Left kidney (tissue), 8 donors: ENCODE measurements at places on chromosomes 7 and 10.
A peak's percentile ranks its signal among the peaks of the same experiment; 100 is the strongest.

GRCh38 chr7:77386165-77386822 lies 29.9 kb downstream of the GSAP start:
- no peak for DNase-seq

DNA sequence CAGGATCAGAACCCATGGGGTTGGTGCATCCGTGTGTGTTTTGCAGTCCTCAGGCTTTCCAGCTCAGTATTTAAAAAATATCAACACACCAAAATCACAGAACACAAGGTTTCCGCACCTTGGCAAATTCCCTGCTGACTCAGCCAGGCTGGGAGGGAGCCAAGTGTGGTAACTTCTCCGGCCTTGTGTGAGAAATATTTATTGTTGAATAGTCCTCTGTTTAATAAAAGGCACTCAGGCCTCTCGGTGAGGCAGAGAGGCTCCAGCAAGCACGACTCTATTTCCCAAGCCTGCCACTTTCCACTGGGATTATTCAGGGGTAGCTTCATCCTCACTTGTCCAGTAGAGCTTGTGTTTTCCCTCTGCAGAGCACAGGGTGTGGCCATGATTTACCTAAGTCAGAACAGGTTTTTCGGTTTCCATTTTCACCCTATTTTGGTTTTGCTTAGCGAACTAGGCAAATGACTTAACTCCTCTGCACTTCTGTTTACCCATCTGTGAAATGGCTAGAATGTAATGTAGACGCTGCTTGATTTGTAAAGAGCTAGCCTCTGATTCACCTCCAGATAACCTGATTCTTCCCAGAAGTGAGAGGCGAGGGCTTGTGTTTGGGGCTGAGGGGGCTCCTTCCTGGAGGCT lies 13.0 kb upstream of the CHST15 start:
- no peak for DNase-seq

- DNase-seq, result no peak
These were observed 363.6 kb upstream of the NFE2L3 start for GRCh38 chr7:25788371-25788770.

GRCh38 chr10:128092454-128092853 lies 33.8 kb downstream of the MKI67 start:
- DNase-seq, result no peak

DNA sequence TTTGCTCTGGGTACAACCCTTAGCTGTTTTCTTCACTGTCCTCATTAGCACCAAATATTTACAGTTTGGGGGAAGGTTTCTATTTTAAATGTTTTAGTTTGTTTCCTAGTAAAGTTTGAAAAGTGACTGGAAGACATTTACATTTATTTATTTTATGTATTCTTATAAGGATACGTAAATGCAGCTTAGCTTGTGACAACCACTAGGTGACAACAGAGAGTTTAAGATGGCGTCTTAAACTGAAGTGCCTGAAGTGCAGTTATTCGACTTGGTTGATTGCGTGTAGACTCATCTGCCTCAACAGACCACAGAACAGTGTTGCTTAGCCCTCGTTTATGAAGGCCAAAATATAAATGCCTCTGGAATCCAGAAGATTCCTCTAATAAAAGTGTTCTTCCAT lies 378.2 kb upstream of the MYO3A start:
- DNase-seq, result no peak

- no peak for DNase-seq
These were observed 44.7 kb upstream of the PDGFA start for GRCh38 chr7:564176-564865.

DNA sequence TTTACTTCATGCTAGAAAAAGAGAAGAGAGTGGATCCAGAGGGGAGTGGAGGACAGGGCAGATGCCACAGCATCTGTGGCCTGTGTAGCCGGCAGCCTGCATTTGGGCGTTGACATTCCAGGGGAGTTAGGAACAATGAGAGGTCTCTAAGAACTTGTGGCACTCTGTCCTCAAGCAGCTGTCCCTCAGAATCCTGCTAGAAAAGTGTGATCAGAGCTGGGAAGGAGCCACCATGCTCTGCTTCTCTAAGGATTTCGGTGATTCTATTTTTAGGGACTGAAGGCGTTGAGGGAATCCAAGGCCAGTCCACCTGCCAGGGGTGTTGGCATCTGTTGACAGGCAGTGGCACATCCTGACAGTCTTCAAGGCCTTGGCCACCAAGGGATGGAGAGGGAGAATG lies 7.6 kb downstream of the LRIT2 start:
- DNase-seq, result no peak

- DNase-seq, result no peak
These were observed 219.6 kb downstream of the DGKB start for GRCh38 chr7:14682910-14683465.

- DNase-seq, result peak; percentile 20
These were observed 79.3 kb upstream of the ACBD5 start for GRCh38 chr10:27319752-27320431.

GRCh38 chr10:69878038-69878437 lies 76.3 kb downstream of the COL13A1 start:
- DNase-seq, result no peak

- DNase-seq, result no peak
These were observed 29.6 kb upstream of the ZNF488 start for GRCh38 chr10:47413531-47414226.

GRCh38 chr10:21285742-21286331 lies 239.6 kb downstream of the SKIDA1 start:
- DNase-seq, result no peak

- DNase-seq, result peak; percentile 67
These were observed 346.1 kb upstream of the ANKRD30A start for GRCh38 chr10:36779238-36779846.

DNA sequence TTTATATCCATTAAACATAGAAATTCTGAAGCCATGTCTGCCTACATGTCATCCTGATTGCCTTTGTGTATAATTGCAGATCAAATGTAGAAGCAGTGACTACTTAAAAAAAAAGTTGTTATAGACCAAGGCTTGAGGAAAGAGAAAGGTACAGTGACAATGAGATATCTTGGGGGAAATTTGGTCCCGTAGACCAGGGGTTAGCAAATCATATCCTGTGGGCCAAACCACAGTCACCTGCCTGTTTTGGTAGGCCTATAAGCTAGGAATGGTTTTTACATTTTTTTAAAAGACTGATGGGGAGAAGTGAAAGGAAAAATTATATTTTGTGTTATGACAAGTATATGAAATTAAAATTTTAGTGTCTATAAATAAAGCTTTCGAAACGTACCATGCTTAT lies 12.9 kb downstream of the PAPSS2 start:
- no peak for DNase-seq

DNA sequence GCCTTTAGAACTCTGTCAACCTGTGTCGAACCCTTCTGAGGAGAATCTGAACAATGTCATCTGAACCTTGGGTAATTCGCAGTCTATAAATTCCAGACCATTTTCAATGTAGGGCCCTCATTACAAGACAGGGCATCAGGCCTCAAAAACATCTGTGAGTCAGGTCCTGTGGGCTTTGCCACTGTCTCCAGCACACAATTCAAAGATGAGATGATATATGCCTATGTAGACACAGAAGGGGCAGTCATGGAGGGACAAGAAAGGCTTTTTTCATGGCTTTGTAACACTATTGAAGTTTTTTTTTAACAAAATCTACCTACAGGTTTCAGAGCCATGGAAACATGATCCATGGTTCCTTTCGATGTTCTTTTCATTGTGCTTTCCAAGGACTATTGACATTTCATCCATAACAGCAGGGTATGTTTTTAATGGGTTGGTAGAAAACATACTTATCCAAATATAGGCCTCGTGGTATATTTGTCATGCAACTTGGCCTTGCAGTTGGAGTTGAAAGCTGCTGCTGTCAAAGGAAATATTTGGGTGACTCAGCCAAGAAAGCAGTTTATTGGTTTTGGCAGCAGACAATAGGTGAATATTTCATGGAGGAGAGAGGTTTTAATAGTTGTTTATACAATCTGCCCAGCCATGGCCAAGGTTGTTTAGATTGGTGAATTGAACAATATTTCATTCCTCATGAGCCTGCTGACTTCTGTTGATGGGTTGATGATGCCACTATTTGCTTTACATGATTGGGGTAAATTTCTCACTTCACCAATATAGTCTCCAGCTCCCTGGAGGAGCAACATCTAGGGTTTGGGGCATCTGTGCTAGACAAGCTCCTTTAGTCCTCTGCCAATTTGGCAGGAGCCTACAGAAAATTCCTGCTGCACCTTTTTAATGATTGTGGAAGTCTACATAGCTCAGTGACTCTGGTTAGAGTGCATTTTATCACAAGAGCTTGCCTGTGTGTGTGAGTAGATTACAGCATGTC lies 158.4 kb upstream of the TMEM72 start:
- DNase-seq, result peak; percentile 50

- DNase-seq, result no peak
These were observed 62.9 kb upstream of the CAMK2B start for GRCh38 chr7:44388089-44388970.

DNA sequence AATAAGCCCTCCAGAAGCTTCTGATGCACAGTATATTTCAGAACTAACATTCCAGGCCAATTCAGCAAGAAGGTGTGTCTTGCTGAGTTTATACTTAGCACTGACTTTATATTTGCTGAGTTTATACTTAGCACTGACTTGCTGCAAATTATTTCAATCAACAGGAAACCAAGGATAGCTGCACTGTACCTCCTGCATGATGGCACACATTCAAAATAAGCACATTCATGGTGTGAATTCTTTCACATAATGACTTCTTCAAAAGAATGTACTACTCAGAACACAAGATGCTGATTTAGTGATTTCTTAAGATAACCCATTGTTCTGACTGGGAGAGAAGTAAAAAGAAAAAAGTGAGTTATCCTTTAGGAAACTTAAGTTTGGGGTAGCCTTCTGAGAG lies 52.0 kb downstream of the JAZF1 start:
- DNase-seq, result no peak

DNA sequence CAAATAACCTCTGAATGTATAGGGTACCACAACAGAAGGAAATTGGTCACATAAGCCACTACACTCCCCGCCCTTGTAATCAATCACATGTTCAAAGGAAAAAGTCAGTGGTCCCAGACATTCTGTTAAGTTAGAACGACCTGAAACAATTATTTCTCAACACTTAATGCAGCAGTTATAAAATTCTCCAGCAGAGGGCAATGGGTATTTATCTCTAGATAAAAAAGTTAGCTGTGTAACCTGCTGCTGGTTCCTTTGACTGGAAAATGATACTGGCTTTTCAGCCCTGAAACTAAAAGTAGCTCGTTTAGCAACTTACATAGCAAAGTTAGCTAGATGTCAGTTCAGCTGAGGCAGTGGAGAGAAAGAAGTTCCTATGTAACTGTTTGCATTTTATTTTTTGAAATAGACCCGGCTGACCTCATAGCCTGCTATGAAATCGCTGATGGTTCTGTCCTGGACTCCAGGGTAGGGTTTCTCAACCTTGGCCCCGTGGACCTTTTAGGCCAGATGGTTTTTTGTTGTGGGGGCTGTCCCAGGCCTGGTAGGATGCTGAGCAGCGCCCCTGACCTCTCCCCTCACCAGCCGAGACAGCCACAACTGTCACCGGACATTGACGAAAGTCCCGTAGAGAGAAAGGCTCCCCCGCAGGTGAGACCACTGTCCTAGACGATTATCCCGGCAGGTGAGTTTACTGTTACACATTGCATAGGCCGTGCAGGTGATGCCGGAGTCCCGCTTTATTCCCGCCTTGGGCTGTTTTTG lies 40.2 kb upstream of the PROSER2 start:
- peak; percentile 83 for DNase-seq

- DNase-seq, result no peak
These were observed 10.8 kb downstream of the TMEM196 start for GRCh38 chr7:19762631-19763030.

- DNase-seq, result no peak
These were observed 553 bp downstream of the VDAC2 start for GRCh38 chr10:75211007-75211691.

GRCh38 chr10:112389271-112389822 lies 15.4 kb downstream of the ACSL5 start:
- DNase-seq, result no peak

- no peak for DNase-seq
These were observed 176.2 kb downstream of the PRKAG2 start for GRCh38 chr7:151700586-151701165.

- DNase-seq, result peak; percentile 37
These were observed 598 bp upstream of the ZEB1 start for GRCh38 chr10:31318382-31318853.

DNA sequence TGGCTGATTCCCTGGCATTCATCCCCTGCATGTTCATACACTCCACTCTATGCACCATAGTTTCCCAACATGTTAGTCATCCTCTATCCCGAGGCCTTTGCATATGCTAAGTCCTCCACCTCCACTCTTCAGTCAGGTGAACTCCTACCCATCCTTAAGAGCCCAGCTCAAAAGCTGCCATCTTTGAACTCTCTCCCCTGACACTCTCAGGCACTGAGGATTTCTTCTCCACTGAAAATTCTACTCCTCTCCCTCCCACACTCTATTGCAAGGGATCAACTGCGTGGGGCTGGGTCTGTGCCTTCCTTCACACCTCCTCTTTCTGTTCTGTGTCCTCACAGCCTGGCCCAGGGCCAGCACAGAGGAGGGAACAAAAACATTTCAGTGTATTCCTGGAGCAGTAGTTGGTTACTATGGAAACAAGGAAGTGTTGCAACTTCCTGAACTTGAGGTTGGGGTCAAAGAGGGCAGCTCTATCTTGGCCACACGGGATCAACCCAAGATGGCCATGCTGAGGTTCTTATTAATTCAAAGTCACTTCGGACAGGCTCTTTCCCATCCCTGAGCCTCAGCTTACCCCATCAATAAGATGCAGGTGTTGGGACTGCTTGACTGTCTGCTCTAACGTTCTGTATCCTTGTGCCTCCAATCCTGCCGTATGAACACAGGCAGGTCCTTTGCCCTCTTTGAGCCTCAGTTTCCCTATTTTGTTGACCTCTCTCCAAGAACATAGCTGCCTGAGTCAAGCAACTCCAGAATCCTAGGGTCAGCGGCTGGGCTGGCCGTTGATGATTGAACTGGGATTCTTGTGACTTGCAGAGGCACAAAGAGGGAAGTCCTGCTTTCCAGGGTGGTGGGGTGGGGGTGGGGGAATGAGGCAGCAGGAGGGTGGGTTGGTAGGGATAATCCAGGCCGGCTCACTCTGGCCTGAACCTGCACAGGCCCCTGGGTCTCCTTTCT lies 15.5 kb downstream of the ZMIZ1 start:
- DNase-seq, result peak; percentile 80

DNA sequence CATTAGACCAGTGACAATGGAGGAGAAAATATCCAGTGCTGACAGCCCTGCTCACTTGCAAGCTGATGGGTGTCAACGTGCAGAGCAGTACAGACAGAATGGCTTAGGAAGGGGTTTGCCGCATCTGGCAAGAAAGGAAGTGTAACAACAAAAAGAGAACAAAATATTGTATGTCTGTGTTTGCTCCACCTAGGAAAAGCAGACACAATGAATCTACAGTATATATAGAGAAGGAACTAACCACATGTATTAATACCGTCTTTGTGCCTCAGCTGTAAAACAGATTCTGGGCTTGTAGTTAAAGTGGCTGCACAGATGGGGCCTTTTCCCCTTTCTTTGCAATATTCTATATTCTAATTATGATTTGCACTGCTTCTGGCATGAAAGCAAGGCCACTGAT lies 281.1 kb upstream of the MEOX2 start:
- no peak for DNase-seq
